ENCODE measurements at places on chromosomes 11 and 22.

DNA sequence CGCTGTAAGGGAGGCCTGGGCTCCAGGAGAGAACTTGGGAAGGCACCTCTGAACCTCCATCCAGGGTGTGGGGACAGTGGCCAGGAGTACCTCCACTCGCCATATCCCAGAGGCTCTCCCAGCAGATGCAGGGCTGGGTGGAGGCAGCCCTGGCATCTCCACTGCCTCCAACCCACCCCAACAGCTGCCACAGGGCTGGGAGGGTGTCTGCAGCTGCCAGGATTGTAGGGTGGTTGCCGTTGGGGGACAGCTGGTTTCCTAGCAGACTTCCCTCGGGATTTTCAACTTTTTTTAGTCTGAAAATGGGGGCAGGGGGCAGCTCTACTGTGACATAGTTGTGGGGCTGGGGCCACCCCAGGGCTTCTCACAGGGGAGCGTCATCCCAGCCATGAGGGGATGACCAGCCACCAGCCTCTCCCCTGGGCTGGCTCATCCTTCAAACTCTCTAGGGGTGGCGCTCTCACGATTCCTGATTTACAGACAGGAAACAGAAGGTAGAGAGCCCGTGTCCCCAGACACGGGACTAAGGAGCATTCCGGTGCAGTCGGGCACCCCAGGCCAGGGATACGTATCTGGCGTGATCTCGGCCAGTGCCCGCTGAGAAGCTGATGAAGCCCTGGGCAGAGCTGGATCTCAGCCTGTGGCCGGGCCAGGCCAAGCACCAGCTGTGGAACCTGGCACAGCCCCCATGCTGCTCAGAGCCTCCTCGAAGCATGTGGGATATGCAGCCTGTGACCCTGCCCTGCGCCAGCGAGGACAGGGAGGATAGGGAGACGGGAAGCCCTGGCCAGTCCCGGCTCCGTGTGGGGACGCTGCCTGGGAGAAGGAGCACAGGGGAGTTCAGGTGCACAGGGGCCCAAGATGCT lies 9.9 kb downstream of the PRR5 start:
- no peak for DNase-seq

GRCh38 chr22:24183321-24184031 lies 2.2 kb downstream of the SUSD2 start:
- DNase-seq: no peak

- DNase-seq: no peak
These were observed 147.4 kb upstream of the TEAD1 start for GRCh38 chr11:12526789-12527188.

DNA sequence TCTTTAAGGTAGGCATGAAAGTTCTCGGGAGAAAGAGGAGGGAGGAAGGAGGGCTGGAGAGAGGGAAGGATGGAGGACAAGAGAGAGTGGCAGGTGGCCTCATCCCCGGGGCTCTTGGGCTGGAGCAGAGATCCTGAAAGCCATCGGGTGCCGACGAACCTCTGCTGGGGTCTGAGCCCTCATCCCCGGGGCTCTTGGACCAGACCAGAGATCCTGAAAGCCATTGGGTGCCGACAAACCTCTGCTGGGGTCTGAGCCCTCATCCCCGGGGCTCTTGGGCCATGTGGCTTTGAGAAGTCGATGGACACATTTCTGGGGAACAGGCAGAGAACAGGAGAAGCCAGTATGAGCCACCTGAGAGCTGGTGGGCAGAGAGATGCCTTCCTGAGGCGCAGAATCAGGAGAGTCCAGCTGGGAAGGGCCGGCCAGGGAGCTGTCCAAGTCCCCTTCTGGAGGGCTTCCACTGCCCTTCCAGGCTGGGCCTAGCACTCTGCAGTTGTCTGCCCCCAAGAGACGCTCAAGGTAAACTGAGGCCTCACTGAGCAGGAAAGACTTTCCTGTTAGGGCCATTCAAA lies 1398.1 kb downstream of the BRD1 start:
- no peak for DNase-seq

GRCh38 chr11:117107701-117108590 lies 9.7 kb upstream of the SIK3 start:
- DNase-seq: no peak

- no peak for DNase-seq
These were observed 618 bp downstream of the OR8D1 start for GRCh38 chr11:124313131-124313530.

GRCh38 chr11:18731949-18732821 lies 6.2 kb upstream of the IGSF22 start:
- DNase-seq: peak; percentile 52

- DNase-seq: no peak
These were observed 727.3 kb downstream of the LRRC4C start for GRCh38 chr11:40732132-40732531.

DNA sequence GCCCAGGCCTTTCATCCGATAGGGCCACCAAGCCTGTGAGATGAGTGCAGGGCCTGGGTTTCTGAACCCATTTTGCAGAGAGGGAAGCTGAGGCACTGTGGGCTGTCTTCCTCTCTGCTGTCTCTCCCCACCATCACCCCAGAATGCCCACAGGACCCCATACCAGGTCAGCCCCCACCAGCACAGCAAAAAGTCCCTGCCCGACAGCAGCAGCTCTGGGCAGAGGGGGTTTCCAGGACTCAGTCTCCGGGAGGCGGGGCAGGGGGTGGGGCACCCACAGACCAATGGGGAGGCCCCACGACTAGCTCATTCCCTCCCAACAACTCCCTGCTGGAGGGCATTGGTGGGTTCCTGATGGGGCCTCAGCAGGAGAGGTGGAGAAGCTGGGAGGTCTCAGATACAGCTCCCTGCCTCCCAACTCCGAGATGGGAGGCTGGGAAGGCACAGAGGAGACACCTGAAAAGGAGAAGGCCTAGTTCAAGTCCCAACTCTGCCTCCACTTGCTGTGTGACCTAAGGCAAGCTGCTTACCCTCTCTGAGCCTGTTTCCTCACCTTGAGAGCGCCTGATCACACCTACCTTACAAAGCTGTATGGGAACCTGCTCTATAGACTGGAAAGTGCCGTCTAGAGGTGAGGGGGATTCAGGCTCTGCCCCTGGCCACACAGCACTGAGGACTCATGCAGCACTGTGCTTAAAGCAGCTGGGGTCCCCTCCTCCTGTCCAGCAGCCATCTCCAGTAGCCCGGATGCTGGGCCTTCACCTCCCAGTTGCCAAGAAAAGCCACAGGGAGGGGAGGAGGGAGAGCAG lies 3.5 kb downstream of the CBX7 start:
- peak; percentile 41 for DNase-seq

DNA sequence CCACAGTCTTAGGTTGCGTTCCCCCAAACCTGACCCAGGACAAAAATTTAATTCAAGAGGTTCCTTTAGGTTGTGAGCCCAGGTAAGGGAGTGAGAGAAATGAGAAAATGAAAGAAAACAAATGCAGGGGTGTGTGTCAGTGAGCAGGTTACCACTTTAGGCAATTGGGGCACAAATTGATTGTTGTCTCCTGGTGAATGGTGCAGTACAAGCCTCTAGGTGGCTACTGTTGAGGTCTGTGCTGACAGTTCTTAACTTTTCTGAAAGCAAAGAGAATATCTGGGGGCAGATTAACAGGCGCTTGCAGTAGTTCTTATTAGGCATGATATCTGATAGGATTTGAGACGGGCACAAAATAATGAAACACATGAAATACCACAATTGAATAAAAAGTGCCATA lies 894.6 kb downstream of the FAM181B start:
- DNase-seq: no peak

DNA sequence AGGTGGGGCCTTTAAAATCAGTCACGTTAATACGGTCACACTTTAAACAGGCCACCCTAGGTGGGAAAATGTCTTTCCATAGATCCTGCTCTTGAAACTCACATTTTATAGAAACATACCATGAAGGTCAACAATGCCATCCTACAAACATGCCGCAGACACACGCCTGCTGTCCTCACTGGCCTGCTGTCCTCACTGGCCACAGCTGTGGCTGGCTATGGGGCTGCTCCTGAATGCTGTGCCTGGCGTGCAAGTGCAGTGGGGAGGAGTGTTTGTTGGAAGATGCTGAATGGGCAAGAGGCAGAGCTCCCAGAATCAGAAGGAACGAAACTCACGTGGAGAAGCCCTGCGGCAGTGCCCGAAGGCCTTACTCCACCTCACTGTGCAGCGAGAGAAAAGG lies 106.2 kb upstream of the BID start:
- DNase-seq: no peak

- no peak for DNase-seq
These were observed 18.3 kb upstream of the MICALL1 start for GRCh38 chr22:37887584-37888378.

DNA sequence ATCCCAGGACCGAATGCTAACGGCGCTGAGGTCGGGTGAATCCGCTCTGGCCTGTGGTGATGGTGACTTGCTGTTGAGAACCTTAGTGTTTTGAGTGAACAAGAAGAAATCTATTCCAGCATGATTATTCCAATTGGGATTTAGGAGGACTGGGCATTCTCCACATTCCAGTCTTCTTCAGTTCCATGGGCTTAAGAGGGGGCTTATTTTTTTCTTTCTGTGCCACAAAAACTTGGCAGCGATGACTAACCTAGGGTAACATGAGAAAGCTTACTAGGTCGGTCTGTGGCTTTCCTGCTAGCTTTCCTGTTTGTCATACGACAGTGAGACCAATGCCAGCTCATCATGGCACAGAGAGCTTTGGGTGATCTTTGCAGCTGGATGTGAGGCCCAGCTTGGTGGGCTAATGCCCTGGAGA lies 62.9 kb upstream of the ATXN10 start:
- DNase-seq: no peak

- DNase-seq: no peak
These were observed 39.5 kb upstream of the EP300 start for GRCh38 chr22:41052661-41053490.

GRCh38 chr11:133966921-133967598 lies 10.3 kb upstream of the IGSF9B start:
- DNase-seq: peak; percentile 46

DNA sequence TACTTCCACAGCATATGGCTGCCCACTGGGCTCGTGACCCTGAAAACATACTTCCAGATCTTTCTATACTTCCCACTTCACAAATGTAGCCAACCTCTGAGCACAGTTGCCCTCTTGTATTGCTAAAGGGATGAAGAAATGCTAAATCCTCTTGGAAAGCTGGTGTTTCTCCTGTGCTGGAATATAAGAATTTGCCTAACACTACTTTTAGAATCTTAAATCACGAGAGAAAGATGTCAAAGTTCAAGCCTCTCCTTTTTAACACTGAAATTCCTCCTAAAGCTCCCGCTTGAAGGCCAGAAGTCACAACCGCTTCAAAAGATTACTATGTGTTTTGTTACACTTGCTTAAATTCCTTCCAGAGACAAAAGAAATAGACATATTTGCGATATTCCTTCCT lies 21.9 kb downstream of the MAML2 start:
- no peak for DNase-seq

DNA sequence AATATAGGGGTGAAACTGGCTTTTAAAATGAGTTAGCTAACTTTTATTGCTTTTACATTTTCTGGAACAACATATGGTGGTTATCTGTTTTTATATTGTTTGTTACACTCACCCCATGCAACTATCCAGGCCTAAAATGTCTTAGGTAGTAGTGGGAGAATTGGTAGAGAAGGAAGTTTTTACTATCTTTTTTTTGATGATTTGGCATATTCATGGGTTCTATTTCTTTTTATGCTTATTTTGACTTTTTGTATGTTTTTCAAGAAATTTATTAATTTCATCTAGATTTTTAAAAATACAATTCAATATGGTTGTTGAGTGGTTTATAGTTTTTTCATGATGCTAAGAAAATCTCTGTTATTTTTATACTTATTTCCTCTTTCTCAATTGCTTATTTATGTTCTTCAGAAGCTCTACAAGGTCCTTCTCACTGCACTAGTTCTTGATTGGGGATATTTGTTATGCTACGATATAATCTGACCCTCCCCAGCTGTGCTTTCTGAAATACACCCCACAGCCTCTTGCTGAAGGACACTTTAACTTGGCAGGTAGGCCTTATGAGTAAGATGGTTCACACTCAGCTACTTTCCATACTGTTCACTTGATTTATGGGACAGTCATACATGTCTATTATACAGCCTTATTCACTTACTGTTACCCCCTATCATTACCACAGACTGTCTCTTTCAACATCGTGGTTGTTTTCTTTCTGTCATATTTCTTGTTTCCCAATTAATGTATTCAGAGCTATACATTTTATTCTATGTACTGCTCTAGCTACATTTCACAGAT lies 431.2 kb downstream of the METTL15 start:
- no peak for DNase-seq

GRCh38 chr22:28151151-28151816 lies 232.2 kb upstream of the PITPNB start:
- no peak for DNase-seq

GRCh38 chr11:2919837-2920236 lies 9.4 kb downstream of the PHLDA2 start:
- no peak for DNase-seq

DNA sequence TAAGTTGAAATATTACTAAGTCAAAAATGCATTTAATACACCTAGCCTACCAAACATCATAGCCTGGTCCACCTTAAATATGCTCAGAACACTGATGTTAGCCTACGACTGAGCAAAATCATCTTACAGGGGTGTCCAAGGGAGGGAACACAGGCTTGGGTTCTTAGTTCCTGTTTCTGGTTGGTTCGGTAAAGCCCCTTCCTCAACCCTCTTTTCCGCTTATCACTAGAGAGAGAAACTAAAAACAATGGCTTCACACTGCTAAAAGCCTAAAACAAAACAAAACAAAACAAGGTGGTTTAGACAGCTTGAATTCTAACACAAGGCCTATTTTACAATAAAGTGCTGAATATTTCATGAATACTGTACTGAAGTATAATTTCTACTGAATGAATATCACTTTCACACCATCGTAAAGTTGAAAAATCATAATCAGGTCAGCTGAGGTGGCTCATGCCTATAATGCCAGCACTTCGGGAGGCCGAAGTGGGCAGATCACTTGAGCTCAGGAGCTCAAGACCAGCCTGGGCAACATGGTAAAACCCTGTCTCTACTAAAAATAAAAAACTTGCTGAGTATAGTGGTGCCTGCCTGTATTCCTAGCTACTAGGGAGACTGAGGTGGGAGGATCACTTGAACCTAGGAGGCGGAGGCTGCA lies 118.0 kb downstream of the SIK3 start:
- DNase-seq: no peak

GRCh38 chr11:132457445-132457844 lies 1074.9 kb downstream of the OPCML start:
- DNase-seq: no peak

DNA sequence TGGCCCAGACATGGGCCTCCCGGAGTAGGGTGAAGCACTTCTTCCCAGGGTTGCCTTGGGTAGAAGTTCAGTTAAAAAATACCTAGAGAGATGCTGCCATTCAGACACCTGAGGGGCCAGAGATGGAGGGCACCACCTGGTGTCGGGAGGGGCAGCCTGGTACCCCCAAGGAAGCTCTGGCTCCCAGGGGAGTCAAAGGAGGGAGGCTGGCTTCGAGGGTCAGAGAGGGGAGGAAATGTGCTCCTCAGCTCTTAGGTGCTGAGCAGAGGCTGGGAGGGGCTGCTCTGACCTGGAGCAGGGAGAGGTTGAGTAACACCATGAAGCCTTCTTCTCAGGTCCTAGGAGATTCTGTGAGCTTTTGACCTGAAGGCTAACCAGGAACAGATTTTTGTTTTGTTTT lies 1.1 kb downstream of the USP35 start:
- no peak for DNase-seq
